Ascending aorta (tissue), 2 donors: ENCODE measurements at places on chromosomes 7 and 10.

GRCh38 chr7:131249003-131249402 is 78.7 kb upstream of the MKLN1 start:
- DNase-seq: peak; percentile 43

- no peak for DNase-seq
Observed at GRCh38 chr10:63391812-63392211, 74.0 kb downstream of the JMJD1C start.

- no peak for DNase-seq
Observed at GRCh38 chr7:121513105-121513504, 117.0 kb upstream of the FAM3C start.

DNA sequence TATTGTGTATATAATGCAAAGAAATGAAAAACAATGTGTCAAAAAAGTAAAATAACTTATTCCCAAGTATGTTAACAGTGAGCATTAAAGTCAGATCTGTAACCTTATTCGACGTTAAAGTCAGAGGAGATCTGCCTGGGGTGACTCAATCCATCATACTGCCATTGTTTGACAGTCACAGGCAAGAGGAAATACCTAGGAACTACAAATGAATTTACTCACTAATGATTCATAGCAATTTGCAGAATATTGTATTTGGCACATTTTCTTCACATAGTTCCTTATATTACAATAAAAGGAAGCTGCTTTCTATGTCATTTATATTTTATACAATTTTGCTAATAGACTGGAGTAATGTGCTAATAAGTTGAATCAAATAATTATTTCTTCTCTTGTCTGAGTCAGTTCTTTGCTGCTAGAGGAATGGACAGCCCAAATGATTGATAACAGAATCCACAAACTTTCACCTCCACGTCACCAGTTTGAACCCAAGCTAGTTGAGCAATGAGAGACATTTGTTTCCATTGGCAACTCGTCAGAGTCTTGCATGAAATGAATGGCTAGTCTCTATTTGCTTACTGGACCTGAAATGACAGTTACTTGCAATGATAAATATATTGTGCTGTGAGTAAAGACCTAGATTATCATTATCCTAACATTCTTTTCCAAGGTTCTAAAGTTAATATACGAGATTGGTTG is 48.5 kb upstream of the TMEM106B start:
- no peak for DNase-seq

- no peak for DNase-seq
Observed at GRCh38 chr10:105358911-105359310, 717.8 kb downstream of the SORCS3 start.

DNA sequence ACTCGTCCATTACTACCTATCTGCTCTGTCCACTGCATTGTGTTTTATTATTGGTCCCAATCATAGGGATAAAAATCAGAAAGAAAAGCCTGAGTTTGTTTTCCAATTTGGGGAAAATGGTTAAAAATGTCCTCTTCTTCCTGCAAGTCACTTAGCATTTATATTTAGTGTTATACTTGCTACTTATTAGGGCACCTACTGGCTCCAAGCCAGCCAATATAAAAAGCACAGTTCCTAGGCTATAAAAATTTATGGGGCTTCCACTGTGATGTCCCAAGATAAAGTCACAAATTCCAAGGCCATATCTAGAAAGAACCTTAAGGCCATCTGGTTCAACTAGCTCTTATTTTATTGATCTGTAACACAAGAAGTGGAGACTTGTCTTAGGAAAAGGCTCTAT is 3.2 kb downstream of the SLC35B4 start:
- DNase-seq: no peak

GRCh38 chr7:3589752-3590151 is 288.7 kb downstream of the SDK1 start:
- no peak for DNase-seq

- DNase-seq: no peak
Observed at GRCh38 chr7:124251636-124252035, 218.8 kb upstream of the TMEM229A start.

DNA sequence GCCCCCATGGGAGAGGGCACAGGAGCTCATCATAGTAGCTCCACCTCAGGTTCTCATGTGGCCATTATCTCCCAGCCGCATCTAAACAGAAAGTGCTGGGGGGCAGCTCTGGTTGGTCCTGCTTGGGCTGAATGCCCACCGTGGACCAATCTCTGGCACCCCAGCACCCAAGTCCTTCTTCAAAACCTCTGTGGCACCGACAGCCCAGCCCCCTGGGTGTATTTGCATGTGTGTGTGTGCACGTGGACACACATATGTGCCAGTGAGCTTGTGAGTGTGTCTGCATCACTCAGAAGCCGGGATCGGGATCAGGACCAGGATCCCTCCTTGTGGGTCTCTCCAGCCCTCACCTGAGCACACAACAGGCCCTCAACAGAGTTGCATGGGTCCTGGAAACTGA is 68.2 kb downstream of the ALOX5 start:
- DNase-seq: no peak

- DNase-seq: no peak
Observed at GRCh38 chr10:99412099-99412498, 18.3 kb downstream of the GOT1 start.

DNA sequence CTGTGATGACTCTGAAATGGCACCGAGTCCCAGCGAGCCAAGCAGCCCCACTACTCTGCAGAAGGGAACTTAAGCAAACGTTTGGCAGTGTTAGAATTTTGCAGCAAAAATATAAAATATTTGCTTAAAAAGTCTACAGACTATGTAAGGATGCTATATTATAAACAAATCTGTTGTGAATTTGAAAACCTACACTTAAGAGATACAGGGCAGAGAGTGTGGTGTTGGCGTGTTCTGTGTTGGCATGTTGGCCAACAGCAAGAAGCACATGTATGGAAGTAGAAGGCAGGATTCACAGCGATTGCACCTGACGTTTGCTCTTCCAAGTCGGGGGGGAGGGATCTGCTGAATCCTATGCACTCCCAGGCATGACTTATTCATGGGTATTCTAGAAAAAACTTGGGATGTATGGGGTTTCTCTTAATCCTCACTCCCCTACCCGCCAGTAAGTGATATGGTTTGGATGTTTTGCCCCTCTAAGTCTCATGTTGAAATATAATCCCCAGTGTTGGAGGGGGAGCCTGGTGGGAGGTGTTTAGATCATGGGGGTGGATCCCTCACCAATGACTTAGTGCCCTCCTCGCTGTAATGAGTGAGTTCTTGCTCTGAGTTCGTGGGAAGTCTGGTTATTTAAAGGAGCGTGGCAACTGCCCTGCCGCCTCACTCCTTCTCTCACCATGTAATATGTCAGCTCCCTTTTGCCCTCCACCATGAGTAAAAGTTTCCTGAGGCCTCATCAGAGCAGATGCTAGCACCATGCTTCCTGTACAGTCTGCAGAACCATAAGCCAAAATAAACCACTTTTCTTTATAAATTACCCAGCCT is 62.1 kb downstream of the PKD1L1 start:
- DNase-seq: no peak

- DNase-seq: no peak
Observed at GRCh38 chr7:16416289-16417282, 4.8 kb downstream of the CRPPA start.

- no peak for DNase-seq
Observed at GRCh38 chr7:36387435-36388231, 2.0 kb upstream of the ANLN start.

GRCh38 chr10:75653761-75654160 is 222.3 kb downstream of the LRMDA start:
- DNase-seq: no peak

DNA sequence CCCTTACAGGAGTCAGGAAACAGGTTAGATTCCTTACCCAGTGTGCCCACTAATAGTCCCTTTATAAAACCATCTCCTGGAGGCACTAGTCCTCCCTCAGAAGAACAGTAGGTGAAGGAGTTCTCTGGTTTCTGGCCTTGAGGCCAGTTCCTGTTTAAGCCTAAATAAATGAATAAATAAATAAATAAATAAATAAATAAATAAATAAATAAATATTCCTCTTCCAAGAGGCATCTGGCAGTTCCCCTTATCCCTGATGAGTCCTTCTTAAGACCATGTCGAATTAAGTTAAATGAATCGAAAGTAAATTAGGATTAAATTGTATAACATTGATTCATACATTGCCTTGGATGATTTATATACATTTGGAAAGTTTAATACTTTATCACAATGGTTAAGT is 223.3 kb downstream of the PCDH15 start:
- no peak for DNase-seq

DNA sequence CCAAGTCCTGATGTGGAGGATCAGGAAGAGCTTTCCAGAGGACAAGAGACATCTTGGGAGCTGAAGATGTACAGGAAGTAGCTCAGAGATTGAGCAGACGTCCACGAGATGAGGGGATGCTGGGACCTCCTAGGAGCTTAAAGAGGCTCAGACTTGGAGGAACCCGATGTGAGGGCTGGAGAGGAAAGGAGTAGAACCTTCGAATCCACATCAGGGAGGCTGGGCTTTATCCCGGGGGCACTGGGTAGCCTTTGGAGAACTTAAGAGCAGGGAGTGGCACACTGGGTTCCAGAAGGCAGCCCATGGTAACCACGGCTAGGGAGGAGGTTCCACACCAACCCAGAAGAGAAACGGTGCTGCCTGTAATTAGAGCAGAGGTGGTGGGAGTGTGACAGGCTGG is 10.8 kb downstream of the PRKCQ start:
- no peak for DNase-seq

DNA sequence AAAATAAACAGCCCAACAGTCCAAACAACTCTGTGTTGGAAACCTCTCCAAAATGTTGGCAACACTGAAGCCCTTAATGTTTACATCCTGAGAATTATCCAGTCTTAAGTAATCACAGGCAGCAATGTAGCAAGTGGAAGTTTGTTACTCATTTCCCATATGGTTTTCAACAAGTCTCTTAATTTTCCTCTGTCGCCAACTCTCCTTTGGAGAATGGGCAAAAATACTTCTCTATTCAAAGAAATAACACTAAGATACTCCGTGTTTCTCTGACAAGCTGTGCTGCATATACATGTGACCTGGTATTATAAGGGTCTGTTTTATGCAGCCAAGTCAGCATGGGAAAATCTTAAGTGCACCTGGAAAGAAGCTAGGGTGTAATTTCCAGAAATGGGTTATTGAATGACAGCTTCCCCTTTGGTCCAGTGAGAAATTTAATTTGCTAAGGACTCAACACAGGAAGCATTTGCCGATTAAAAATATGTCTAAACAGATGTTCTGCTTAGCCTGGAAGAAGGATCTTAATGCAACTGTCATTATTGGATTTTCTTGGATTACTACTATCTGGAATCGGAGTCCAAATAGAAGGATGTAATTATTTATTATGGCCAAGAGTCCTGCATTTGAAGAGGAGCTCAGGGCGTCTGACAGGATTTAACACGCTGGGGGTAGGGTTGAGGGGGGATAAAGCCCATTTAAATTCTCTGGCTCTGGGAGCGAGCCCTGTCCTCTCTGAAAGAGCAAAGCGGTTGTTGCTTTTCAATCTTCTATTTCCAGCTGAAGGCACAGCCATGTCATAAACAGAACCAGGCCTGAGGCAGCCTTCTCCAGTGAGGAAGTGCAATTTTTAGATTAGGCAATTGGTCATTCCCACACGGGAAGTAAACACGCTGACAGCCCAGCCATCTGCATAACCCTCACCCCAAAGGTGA is 73.1 kb downstream of the TLL2 start:
- DNase-seq: no peak

GRCh38 chr10:47457826-47458225 is 26.1 kb downstream of the ANXA8 start:
- no peak for DNase-seq

GRCh38 chr10:24448351-24448999 is 239.5 kb downstream of the KIAA1217 start:
- no peak for DNase-seq

- DNase-seq: peak; percentile 77
Observed at GRCh38 chr10:80132299-80133139, at the start of gene PLAC9. TSS of gene PLAC9 (plus strand) at chr10:80132730. CDS start at chr10:80132763, 33 bp downstream.

GRCh38 chr10:59064080-59064692 is 112.3 kb upstream of the PHYHIPL start:
- DNase-seq: no peak

DNA sequence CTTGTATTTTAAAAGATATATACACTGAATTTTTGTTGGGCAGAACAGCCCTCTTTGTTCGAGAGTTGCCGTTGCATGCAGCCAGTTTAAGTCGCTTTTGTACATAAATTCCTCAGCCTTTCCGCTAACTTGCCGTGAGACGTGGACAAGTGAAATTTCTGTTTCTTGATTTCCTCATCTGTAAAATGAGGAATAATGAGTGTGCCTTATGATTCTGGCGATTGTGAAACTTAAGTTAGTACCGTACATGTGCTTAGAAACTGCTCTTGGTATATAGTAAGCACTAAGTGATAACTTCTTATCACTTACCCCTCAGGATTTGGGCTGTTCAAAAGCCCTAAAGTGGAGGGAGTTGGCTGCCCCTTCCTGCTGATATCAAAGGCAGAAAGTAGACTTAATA is 1.4 kb downstream of the CCNJ start:
- no peak for DNase-seq

DNA sequence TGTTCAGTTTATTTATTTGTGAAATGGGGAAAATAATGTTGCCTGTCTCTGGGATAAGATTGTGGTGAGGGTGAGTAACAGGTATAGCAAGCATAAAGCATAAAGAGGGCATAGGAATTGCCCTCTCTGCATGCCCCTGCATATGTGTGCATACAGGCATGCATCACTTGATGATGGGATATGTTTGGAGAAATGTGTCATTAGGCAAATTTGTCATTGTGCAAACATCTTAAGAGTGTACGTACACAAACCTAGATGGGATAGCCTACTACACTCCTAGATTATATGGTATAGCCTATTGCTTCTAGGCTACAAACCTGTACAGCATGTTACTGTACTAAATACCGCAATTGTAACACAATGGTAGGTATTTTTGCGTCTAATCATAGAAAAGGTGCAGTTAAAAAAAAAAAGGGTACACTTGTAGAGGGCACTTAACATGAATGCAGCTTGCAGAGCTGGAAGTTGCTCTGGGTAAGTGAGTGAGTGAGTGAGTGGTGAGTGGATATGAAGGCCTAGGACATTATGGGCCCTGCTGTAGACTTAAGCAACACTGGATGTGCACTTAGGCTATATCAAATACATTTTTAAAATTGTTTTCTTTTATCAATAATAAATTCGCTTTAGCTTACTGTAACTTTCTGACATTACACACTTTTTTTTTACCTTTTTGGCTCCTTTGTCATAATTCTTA is 386.5 kb upstream of the ANKRD30A start:
- DNase-seq: no peak

DNA sequence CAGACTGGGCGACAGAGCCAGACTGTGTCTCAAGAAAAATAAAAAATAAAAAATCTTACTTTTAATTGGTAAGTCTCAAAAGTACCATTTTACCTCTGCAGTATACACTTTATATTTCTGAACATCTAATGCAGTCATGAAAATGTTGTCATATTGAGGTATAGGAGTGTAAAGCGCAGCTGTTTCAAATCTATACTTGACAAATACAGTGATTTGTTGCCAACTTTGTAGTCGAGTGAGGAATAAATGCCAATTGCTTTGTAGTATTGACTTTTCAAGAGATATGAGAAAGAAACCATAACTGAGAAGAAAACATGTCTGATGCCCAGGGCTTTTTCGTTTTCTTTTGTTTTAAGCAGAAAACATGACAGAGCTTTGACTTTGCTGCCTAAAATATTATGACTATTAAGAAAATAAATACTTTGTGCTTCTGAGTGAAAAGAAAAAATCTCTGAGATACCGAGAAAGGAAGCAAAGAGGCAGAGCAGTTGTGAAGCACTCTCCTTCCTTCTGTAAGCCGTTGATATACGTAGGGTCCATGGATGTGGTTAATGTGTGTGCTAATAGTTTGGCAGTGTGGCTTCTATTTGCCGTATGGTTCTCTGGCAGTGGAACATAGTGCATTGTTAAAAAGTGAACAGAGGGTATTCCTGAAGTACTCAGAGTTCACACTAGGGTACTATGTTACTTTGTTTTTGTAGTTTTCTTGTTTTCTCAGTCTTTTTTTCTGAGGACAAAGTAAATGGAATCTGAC is 38.2 kb downstream of the AVL9 start:
- no peak for DNase-seq
